ENCODE measurements at places on chromosomes 3 and 15.

GRCh38 chr3:145395421-145395820 lies 765.6 kb downstream of the PLOD2 start:
- DNase-seq = no peak

DNA sequence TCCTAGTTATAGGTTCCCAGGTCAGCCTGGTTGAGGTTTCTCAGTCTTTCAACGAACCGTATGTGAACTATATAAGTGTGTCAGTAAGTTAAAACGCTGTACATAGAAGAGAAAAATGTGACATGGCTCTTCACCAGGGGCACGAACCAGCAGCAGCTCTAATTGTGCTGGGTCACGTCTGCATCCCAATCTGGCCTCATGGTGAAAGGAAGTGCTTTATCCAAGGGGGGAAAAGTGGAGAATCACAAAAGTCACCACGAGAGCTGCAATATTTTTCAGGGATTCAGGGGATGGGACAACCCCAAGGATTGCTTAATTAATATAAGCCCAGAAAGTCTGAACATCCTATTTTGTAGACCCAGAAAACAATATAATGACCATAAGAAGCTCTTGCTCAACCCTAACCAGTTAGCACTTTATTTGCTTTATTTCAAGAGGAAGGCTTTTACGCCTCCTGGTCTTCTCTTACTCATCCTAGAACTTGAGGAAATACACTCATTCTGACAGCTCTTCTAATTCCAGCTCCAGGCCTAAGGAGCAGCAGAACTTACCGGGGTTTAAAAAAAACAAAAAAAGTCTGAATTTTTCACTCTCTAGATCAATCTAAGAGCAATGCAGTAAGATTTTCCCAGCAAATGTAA lies 16.5 kb downstream of the ANXA2 start:
- no peak for DNase-seq

DNA sequence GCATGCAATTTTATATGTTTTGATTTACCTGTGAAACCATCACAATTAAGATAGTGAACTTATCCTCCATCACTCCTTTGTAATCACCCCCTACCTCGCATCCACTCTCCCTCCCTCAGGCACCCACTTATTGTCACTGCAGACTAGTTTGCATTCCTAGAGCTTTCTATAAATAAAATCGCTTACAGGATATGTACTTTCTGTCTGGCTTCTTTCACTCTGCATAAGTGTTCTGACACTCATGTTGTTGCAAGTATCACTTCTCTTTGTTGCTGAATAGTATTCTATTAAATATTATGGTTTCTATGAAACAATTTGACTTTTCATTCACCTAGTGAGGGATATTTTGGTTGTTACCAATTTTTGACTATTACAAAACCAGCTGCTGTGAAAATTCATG lies 139.3 kb downstream of the RSRC1 start:
- DNase-seq = no peak

DNA sequence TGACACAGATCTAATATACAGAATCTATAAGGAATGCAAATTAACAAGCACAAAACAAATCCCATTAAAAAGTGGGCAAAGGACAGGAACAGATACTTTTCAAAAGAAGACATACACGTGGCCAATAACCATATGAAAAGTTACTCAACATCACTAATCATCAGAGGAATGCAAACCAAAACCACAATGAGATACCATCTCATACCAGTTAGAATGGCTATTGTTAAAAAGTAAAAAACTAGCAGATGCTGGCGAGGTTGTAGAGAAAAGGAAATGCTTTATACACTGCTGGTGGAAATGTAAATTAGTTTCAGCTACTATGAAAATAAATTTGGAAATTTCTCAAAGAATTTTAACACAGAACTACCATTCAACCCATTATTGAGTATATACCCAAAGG lies 50.7 kb downstream of the ADAMTS17 start:
- no peak for DNase-seq

GRCh38 chr15:60704129-60704528 lies 225.2 kb upstream of the ICE2 start:
- no peak for DNase-seq

- no peak for DNase-seq
Observed at GRCh38 chr15:61639491-61639890, 410.4 kb upstream of the RORA start.

- DNase-seq = no peak
Observed at GRCh38 chr3:194736896-194737600, 51.4 kb downstream of the FAM43A start.

DNA sequence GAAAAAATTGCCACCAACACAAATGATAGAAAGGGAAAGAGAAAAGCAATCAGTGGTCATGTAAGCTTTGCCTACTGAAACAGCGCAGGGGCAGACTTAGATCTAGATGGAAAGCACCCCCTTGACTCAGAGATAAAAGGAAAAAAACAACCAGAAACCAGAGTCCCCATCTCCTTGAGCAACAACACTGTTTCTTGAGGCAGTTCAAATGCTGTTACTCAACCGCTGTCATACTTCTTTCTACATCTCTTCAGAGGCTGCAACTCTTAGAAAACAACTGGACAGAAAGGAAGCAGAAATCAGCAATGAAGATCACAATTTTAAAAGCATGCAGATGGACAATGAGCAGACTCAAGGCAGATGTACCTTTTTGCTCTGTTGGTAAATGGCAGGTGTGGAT lies 36.5 kb downstream of the FSIP1 start:
- DNase-seq = no peak

- no peak for DNase-seq
Observed at GRCh38 chr3:154458560-154458959, 28.6 kb upstream of the GPR149 start.

Data from WTC11 (cell line).